ENCODE measurements at places on chromosomes 1 and 21.

GRCh38 chr1:2210786-2211185 is 16.2 kb upstream of the FAAP20 start:
- DNase-seq, result no peak

GRCh38 chr21:35358008-35358407 is 308.9 kb upstream of the RUNX1 start:
- DNase-seq, result no peak

- DNase-seq, result no peak
Measured at GRCh38 chr1:71393301-71393700, 312.5 kb upstream of the ZRANB2 start.

- no peak for DNase-seq
Measured at GRCh38 chr1:162538815-162539431, 22.6 kb upstream of the UAP1 start.

GRCh38 chr1:112797224-112797623 is 82.1 kb upstream of the PPM1J start:
- no peak for DNase-seq

- DNase-seq, result no peak
Measured at GRCh38 chr1:232571523-232571922, 58.4 kb downstream of the SIPA1L2 start.

DNA sequence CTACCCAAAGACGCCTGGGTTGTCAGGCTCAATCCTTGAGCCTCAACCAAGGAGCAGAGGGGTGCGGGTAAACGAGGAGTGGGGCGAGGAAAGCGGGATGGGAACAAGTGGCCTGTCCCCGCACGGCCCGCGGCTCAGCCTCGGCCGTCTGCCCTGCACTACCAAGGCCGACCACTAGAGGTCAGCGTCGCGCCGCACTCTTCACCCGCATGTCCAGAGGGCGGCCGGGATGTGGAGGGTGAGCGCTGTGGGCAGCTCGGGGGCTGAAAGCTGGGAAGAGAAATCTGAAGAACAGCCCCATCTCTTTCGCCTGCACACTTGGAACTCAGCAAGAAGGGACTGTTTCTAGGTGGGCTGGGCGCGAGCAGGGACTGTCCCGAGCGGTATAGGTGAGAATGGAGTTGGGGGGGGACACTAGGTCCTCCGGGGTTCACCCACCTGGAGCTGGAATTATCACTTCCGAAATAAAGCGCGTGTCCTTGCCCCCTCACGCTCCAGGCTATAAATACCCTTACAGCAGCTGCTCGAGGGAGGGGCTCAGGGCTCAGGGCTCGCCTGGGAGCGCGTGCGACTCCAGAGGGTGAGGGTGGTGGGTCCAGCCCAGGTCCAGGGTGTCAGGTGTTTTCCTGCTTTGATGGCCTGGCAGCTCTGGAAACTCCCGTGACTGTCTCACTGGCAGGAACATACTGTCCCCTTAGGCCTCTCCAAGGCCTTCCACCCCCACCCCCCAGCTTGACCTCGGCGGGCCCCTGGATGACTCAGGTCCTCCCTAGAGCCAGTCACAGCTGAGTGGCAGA is 9.8 kb downstream of the SLC30A2 start:
- DNase-seq, result peak; percentile 66

- no peak for DNase-seq
Measured at GRCh38 chr1:2566101-2567045, 10.2 kb downstream of the TNFRSF14 start.

DNA sequence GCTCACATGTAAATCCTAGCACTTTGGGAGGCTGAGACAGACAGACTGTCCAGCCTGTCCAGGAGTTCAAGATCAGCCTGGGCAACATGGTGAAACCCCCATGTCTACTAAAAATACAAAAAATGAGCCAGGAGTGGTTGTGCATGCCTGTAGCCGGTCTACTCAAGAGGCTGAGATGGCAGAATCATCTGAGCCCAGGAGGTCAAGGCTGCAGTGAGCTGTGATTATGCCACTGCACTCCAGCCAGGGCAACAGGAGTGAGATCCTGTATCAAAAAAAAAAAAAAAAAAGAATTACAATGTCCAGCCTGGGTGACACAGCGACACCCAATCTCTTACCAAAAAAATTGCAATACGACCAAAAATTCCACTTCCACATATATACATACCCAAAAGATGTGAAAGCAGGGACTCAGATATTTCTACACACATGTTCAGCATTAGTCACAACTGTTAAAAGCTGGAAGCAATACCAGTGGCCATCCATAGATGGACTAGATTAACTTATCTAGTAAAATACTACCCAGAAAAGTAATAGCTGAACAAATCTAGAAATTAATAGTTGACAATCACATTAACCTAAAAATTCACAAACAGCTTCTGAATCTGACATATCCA is 49.2 kb downstream of the ASH1L start:
- no peak for DNase-seq

DNA sequence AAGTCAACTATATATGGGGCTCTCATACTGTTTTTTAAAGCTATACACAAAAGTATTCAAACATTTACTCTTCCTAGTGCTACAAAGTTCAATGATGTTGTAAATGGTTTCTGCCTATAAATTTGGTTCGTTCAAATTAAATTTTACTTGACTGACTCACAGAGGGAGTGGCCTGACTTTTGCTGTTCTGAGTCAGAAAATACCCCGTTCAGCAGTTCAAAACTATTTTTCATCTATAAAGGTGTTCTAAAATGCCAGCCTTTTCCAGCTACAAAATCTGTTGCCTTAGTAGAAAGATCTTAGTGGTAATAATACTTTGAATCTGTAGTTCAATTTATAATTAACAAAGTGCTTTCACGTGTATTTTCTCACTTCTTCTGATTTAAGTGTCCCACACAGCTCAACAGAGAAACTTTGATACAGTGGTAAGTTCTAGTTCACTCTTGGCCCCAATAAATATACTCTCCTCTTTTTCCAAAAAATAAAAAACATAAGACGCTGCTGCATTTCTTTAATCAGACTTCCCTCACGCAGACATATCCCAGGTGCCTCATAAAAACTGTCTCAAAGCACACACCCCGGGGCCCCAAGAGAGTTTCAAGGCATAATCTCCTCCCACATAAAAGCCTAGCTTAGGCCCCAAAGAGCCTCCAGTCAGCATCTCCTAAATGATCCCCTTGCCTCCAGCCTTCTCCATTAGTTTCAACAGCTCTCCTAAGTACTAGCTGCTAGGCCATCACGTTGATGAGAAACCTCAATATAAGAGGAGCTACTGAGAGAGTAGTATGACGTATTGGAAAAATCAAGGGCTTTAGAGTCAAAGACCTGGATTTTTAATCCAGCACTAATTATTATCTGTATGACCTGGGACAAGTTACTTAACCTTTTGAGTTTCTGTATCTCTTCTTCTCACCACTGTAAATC is 3.2 kb downstream of the PTP4A2 start:
- DNase-seq, result no peak

- DNase-seq, result peak; percentile 37
Measured at GRCh38 chr1:89938171-89939055, 56.5 kb upstream of the ZNF326 start.

DNA sequence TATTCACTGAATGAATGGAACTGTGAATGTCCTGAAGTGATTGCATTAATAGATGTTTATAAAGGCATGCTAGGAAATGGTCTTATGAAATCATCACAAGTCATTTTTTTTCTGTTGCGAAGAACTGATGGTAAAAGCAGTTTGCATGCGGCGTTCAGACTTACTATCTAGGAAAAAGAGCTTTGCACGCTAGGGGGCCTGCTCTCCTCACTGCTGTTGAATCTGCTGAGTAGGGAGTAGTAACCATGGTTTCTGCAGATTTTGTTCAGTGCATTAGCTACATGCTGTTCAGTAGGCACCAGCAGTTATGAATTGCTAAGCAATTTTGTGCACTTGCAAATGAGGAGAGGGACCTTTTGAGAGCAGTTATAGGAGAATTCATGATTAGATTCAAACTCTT is 57.9 kb downstream of the CENPF start:
- no peak for DNase-seq

- DNase-seq, result no peak
Measured at GRCh38 chr1:9654834-9655723, 3.5 kb downstream of the PIK3CD start.

- no peak for DNase-seq
Measured at GRCh38 chr1:242056988-242057744, 58.3 kb upstream of the MAP1LC3C start.

DNA sequence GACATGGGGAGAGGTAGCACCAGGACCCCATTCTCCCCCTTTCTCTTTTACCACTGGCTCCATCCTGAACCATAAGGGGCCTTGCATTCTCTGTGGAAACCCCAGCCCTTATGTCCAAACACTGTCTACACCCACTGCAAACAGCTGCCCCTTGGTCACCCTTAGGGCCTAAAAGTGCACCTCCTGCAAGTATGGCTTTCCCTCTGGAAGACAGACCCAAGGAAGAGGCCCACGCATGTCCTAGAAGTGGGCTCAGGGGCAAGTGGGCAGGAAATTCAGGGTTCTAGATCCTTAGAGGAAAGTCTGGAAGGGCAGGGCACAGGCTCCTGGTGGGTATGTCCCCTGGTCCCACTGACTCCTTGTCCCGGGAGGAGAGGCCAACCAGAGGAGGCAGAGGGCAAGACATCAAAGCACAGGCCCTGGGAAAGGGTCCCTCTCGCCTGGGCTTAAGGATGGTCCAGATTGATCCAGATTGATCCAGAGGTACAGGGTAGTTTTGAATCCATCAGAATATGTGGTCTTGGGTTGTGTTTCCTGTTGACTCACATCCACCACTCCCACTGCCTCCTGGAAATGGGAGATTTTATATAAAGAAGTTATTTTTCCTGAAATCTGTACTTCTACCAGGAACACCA is 150.9 kb downstream of the GRIK3 start:
- DNase-seq, result no peak

DNA sequence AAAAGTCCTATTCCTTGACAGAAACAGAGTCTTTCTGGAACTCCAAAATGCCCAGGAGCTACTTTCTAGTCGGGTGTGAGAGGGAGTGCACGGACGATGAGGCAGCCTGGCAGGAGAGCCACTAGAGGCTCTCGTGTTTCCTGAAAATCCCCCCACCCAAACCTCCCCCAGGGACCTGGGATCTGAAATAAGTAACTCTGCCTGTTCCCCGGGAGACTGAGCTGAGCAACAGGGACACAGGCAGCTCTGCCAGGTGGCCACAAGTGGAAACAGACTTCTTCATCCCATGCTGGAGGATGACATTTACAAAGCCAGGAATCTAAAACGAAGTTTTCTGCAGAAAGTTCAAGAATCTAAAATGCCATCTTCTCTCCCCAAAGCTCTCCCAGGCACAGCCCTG is 77.1 kb downstream of the ITPKB start:
- DNase-seq, result no peak

DNA sequence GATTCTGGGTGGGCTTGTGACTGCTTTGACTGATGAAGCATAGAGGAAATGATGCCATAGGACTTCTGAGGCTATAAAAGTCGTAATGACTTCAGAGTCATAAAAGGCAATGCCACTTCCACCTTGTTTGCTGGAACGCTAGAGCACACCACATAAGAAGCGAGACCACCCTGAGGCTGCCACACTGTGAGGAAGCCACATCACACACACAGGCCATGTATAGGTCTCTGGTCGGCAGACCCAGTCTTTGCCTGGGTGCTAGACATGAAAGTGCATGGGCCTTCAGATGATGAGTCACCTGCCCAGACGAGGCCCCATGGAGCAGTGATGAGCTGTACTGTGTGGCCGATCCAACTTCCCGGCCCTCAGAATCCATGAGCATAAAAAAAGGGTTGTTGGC is 14.2 kb upstream of the KANK4 start:
- no peak for DNase-seq

GRCh38 chr1:89927478-89927877 is 67.4 kb upstream of the ZNF326 start:
- no peak for DNase-seq

DNA sequence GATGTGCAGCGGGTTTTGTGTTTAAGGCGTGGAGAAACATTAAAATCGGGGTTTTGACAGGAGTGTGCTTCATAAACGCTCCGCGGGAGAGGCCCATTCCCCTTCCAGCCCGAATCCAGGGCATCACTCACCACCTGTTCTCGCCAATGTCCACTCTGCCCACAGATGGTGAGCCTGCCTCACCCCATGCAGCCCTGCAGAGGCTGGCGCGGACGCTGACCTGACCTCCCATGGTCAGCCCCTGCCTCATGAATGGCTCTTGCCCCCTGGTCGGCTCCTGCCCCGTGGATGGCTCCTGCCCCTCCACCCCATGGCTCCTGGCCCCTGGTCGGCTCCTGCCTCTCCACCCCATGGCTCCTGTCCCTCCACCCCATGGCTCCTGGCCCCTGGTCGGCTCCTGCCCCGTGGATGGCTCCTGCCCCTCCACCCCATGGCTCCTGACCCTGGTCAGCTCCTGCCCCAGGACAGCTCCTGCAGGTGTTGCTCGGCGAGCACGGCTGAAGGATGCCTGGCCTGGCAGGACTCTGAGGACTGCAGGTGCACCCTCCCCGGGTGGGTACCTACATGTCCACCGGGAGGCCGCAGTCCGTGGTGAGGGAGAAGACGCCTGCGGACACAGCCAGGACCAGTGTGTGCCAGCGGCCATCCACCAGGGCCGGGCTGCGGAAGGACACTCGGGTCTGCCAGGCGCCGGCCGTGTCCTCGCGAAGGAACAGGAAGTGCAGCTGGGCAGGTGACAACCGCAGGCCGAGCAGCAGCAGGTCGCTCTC is 6.7 kb downstream of the KRTAP10-1 start:
- no peak for DNase-seq

DNA sequence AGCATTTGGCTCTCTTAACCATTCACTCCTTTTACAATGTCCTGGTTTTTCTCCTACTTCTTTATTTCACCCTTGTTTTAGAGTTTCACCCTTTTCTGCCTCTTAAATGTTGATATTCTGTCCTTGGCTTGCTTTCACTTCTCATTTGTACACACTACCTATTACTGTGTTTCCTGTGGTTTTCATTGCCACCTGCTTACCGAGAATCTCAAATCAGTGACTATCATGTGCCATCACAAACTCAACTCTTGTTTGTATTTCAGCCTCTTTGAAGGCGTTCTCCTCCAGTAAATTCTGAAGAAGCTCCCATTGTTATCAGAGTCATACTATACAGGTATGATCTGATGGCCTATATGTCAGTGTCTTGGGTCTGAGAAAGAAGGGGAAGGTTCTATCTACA is 65.7 kb downstream of the NPHS2 start:
- DNase-seq, result no peak

- no peak for DNase-seq
Measured at GRCh38 chr1:12507631-12508030, 110.4 kb downstream of the DHRS3 start.

- no peak for DNase-seq
Measured at GRCh38 chr1:57889676-57890320, 465.9 kb upstream of the DAB1 start.

- DNase-seq, result no peak
Measured at GRCh38 chr21:35622612-35623011, 437.7 kb downstream of the SETD4 start.

GRCh38 chr21:38951095-38951730 is 145.5 kb downstream of the ETS2 start:
- DNase-seq, result no peak

GRCh38 chr1:109204484-109204883 is 9.2 kb upstream of the SARS1 start:
- DNase-seq, result no peak
